Activated CD4-positive, alpha-beta memory T cell treated with anti-CD3 and anti-CD28 coated beads, Interleukin-2, amount 10 ng/mL, durations not matched to agents 7 days and 5 days (primary cell): ENCODE measurements at places on chromosomes 2 and 18.

DNA sequence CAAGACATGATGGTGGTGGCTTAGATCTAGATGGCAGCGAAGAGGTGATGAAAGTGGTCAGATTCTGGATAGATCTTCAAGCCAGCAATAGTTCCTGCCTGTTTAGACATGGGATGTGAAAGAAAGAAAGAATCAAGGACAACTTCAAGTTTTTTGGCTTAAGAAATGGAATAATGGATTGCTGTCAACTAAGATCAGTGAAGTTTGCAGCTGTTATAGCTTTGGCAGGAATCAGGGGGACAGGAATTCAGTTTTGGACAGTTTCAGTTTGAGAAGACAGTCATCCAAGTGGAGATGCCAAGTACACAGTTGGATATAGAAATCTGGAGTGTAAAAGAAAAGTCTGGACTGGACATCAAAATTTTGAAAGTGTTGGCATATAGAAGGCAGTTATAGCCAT is 283.7 kb upstream of the PKDCC start:
- H3K27ac ChIP-seq, result no peak overlapping the region
- DNase-seq, result no peak
- H3K36me3 ChIP-seq, result no peaks in the 10 kb centered on the region
- no peak overlapping the region for H3K4me3 ChIP-seq
- no peaks in the 10 kb centered on the region for H3K27me3 ChIP-seq
- H3K4me1 ChIP-seq, result no peaks in the 10 kb centered on the region

DNA sequence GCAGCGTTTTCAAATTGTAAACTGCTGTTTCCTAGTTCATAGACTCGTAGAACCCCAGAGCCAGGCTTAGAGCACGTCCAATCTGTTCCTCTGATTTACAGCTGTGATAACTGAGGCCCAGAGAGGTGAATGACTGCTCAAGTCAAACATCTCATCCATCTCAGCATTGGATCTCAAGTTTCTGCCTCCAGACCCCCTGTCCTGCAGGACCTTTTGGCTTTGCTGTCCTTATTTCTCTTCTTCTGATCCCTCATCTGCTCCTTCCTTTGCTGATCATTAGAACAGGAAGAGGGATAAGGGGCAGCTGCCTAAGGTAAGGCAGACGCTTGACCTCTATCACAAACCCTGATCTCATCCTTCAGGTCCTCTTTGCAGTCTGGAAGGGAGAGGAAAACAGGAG is 58.5 kb upstream of the CREB1 start:
- H3K27ac ChIP-seq, result no peak overlapping the region
- H3K4me1 ChIP-seq, result peaks cover 38% of the 10 kb centered on the region
- no peaks in the 10 kb centered on the region for H3K36me3 ChIP-seq

DNA sequence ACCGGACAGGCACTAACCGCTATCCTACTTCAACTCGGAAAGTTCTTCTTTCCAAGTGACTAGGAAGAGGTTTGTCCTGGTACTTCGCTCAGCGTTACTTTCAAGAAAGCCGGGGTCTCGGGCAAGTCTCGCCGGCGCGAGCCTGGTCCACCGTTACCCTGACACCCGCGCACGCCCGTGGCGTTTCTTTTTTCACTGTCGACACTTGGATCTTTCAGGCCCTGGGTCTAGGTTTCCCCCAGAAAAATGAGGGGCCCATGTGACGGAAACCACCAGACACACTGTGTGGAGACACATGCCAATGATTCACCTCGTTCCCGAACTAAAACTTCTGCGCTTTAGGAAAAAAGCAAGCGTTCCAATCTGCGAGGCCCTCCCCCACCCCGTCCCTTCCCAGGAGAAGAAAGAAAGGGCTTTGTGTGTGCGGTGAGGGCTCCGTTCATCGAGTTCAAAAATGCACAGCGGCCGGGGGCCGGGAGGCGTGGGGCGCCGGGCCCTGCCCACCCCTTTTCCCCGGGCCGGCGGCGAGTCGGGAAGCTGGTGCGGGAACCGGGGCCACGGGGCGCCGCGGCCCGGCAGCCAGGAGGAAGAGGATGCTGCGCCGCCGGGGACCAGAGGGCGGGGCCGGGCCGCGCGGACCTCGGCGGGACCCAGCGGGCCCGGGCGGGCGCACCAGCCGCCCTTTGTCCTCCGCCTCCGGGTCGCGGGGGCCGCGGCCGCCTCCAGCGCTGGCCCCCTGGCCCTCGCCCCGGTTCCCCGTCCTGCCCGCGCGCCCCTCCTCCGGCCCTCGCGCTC is 2.6 kb downstream of the ZNF521 start:
- peak overlapping the region; percentile 21 for H3K4me3 ChIP-seq
- no peak overlapping the region for H3K27ac ChIP-seq
- H3K27me3 ChIP-seq, result peaks cover 70% of the 10 kb centered on the region
- DNase-seq, result no peak

DNA sequence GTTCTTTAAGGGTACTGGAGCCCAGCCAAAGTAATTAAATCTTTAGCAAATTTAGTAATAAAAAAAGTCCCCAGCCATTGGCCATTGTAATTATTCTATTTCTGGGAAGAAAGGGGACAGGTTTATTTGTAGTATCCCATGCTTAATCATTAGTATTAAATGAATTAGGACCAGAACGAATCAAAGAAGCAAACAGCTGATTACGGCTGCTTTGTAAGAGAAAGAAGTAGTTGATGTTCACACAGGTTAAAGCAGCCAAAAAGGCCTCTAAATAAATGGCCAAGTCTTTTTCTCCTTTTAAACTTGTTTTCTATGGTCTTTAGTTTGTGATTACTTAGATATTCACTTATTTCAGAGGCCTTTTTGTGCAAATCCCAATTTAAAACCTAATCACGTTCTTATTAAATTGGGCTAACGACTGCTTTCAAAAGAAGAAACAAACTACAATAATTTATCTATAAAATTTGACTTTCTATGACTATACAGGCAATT is 48.6 kb upstream of the DNAH7 start:
- no peaks in the 10 kb centered on the region for H3K36me3 ChIP-seq
- H3K27me3 ChIP-seq, result peaks cover 3% of the 10 kb centered on the region
- peaks cover 10% of the 10 kb centered on the region for H3K4me1 ChIP-seq
- DNase-seq, result no peak
- no peak overlapping the region for H3K4me3 ChIP-seq
